ENCODE measurements at places on chromosomes 12 and 14.

DNA sequence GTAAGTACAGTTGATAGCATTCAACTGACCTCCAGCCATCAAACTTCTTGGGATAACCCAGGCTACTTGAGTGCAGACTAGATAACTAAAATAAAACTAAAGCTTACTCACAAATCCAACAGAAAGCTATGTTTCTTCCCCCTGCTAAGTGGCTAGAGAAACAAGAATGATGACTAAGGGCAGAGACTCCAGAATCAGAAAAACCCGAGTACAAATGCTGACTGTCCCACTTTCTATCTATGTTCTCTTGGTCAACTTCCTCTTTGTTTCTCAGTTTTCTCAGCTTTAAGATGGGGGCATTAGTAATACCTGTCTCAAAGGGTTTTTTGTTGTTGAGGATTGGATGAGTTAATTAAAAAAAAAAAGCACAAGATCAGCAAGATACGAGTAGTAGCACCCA lies 6.1 kb upstream of the NUAK1 start:
- no peak for DNase-seq

GRCh38 chr12:105860561-105861207 lies 278.1 kb downstream of the NUAK1 start:
- no peak for DNase-seq

- no peak for DNase-seq
Observed at GRCh38 chr14:79204591-79204990, 1006.7 kb downstream of the DIO2 start.

- no peak for DNase-seq
Observed at GRCh38 chr14:76073717-76074116, 78.0 kb upstream of the GPATCH2L start.

- no peak for DNase-seq
Observed at GRCh38 chr14:77276295-77276935, 5.4 kb upstream of the NGB start.

DNA sequence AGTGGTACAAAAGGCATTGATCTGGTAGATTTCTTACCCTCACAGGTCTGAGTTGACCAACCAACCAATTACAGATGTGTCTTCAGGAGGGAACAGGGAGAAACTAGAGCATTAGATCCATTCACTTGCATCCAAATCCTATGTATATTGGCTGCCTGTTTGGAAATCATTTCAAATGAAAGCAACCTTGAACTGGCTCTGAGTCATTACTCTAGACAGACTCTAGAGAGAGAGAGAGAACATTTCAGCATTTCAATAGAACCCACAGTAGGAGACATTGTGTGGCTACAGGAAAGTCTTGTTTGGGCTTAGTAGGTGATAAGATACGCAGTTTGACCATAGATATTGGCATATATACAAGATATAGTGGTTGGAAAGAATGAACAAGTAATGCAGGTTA lies 114.5 kb downstream of the PTPRR start:
- no peak for DNase-seq

GRCh38 chr12:11724888-11725311 lies 75.4 kb downstream of the ETV6 start:
- peak; percentile 46 for DNase-seq

- DNase-seq: no peak
Observed at GRCh38 chr14:99592933-99593753, 10.9 kb downstream of the CCDC85C start.

All from inflammatory macrophage (primary cell).